NCI-H1694 treated with DMSO at 0.1 percent for 48 hours (cell line): ENCODE measurements at places on chromosomes 1 and 21.

- no peak for DNase-seq
These were observed 632 bp downstream of the PEX19 start for GRCh38 chr1:160284220-160284781.

GRCh38 chr1:31725777-31726535 lies 22.1 kb upstream of the COL16A1 start:
- no peak for DNase-seq

- no peak for DNase-seq
These were observed 24.6 kb downstream of the MIXL1 start for GRCh38 chr1:226248091-226248490.

DNA sequence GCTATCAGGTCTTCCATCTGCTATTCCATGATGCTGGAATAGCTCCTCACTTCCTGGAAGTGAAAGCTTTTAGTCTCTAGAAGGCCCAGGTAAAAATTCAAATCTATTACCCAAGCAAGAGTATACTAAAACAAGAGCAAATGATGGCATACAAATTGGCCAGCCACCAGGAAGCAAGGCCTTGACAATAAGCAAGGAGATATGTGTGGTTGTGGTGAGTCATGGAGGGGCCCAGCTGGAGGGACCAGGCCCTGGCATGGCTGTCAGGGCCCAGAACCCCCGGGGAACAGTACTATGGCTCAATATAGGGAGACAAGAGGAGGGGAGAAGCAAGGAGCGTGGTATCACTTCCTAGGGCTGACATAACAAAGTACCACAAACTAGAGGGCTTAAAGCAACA lies 358.7 kb downstream of the RRAGC start:
- no peak for DNase-seq

DNA sequence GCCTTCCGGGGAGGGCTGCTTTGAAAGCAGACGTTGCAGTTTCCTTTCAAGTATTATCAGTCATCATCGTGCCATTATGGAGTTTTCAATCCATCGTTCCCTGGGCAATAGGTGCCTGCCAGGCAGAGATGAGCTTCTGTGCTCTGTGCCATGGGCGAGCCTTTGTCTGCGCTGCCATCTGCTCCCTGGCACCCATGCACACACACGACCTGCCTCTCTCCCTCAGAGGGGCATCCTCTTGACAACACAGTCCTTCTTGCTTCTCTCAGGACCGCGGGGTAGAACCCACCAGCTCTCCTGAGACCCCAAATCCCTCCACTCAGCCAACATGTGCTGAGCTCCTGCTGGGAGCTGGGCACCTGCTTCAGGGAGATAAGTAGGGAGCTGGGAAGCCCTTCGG lies 149.3 kb downstream of the HMGB4 start:
- DNase-seq: peak; percentile 19

DNA sequence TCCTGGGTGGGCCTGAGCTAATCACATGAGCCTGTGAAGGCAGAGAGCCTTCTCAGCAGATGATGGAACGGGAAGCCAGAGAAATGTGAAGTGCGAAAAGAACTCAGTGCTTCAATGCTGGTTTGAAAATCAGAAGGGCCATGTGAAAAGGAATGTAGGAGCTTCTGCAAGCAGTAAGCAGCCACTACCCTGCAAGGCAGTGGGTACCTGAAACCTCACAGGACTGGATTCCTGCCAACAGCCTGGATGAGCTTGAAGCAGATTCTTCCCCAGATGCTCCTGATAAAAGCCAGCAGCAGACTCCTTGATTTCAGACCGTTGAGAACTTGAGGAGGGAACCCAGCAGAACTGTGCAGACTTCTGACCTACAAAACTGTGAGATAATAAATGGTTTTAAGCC lies 158.6 kb downstream of the SYT2 start:
- DNase-seq: no peak

DNA sequence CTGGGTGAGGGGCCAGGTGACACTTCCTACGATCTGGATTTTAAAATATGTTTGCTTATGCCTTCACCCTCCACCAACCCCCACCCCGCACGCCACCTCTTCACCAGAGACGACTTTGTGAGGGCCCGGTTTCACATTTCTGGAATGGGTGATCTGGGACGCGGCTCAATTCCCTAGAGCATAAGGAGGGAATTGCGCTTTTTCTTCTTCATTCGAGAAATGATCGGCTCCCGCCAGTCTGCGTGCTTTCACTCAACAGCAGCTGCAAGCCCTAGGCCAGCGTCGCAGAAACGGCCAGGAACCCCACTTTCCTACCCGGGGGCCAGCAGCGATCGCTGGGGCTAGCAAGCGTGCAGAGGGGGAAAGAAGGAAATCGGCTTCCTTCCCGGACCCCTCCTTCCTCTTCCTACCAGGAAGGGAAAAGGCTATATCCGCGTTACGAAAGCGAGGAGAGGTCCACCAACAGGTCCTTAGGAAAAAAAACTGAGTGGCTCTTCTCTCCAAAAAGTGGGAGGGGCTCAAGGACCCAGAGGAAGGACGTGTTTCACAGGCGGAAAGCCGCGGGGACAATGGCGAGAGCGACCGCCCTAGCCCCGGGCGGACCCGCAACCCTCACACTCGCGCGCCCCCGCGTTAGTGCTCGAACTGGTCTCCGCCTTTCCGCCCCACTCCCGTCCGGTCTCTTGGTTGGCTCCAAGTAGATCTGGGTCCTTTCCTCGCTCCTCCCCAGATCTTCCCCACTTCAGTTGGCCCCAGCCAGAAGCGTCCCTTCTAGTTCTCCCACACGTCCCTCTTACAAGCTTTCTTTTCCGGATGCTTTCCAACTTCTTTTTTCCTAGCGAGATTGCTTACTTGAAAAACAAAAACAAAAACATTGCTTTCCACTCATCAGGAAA lies 1.1 kb upstream of the ADAMTS1 start:
- DNase-seq: peak; percentile 38

GRCh38 chr1:207838156-207839082 lies 72.5 kb downstream of the CD34 start:
- no peak for DNase-seq

DNA sequence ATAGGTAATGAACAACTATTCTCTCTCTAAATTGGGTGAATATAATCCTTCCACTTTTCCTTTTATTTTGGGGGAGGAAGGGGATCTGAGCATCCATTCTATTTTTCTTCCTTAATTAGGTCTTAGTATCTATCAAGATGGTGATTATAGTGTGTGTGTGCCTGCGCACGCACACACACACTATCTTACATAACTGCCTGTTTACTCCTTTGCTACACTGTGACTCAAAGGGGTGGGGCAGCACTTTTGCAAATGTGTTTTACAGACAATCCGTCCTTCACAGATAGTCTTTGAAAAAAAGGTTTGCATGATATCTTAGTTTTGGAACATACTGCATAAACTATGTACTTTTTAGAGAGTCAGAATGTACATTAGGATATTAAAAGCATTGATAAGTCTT lies 191.5 kb downstream of the SDCCAG8 start:
- DNase-seq: no peak

GRCh38 chr1:67261680-67262079 lies 46.0 kb upstream of the IL12RB2 start:
- DNase-seq: no peak

GRCh38 chr1:205232127-205232820 lies 4.5 kb downstream of the TMCC2 start:
- no peak for DNase-seq

GRCh38 chr1:84442256-84442655 lies 36.8 kb upstream of the RPF1 start:
- DNase-seq: no peak
